ENCODE measurements at places on chromosomes 7 and 10. TPM values are rescaled to one million over a fixed set of nuclear protein-coding genes. Genes with fewer than 3 reads are reported as not detected.
A peak's percentile ranks its signal among the peaks of the same experiment; 100 is the strongest.

ZCCHC24 gene
- total RNA-seq, result 10.7 TPM

ATG9B gene
- total RNA-seq, result not detected

SPDYE5 gene
- not detected for total RNA-seq

ZNF727 gene
- total RNA-seq, result not detected

ZNF503 gene
- 10.6 TPM for total RNA-seq

SPDYE2B gene
- total RNA-seq, result not detected

NODAL gene
- not detected for total RNA-seq

SPDYE8 gene
- total RNA-seq, result not detected

ADARB2 gene
- total RNA-seq, result 0.38 TPM

OPN1SW gene
- total RNA-seq, result not detected

PLXDC2 gene
- 21.8 TPM for total RNA-seq

SLC16A12 gene
- 0.50 TPM for total RNA-seq

TUBB8 gene
- total RNA-seq, result not detected

- DNase-seq, result no peak
These were observed 58.6 kb downstream of the SND1 start for GRCh38 chr7:127710635-127711034.

- no peak for DNase-seq
These were observed 24.2 kb upstream of the UNC5B start for GRCh38 chr10:71188201-71188600.

GRCh38 chr7:21355406-21355874 is 72.4 kb upstream of the SP4 start:
- DNase-seq, result no peak

- no peak for DNase-seq
These were observed 438.7 kb downstream of the LRMDA start for GRCh38 chr10:75870039-75870645.

GRCh38 chr10:127115100-127115499 is 81.3 kb downstream of the INSYN2A start:
- no peak for DNase-seq

GRCh38 chr7:74023092-74023536 is 4.9 kb upstream of the ELN start:
- DNase-seq, result peak; percentile 81

GRCh38 chr10:62803724-62804355 is 680 bp upstream of the ADO start:
- no peak for DNase-seq

GRCh38 chr10:35517431-35518181 is 87.5 kb upstream of the GJD4 start:
- no peak for DNase-seq

- DNase-seq, result no peak
These were observed 131.0 kb upstream of the DNAJB12 start for GRCh38 chr10:72485701-72486100.

DNA sequence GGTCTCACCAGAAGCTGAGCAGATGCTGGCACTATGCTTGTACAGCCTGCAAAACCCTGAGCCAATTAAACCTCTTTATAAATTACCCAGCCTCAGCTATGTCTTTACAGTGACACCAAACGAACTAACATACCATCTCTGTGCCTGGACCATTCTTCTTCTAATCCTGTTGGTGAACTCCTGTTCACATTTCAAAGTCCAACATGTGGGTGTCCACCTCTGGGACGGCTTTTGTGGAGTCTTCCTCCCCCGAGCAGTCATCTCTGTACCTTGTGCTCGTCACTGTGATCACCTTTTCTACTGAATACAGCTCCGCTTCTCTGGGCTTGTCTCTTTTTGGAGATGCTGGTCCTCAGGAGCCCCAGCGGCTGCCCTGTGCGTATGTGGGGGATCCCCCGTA is 7.4 kb upstream of the ESYT2 start:
- no peak for DNase-seq

- no peak for DNase-seq
These were observed 100.2 kb downstream of the PTPRE start for GRCh38 chr10:128007056-128007455.

DNA sequence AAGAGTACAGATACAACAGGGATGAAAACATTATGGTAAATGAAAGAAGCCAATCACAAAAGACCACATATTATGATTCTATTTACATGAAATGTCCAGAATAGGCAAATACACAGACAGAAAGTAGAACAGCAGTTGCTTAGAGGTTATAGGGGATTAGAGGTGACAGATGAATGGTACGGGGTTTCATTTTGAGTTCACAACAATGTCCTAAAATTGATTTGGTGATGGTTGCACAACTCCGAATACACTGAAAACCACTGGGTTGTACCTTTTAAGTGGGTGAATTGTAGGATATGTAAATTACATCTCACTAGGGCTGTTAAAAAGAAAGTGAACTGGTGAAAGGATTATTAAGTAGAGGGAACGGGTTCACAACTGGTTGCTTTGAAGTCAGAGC is 76.3 kb upstream of the MRLN start:
- no peak for DNase-seq

GRCh38 chr10:102410429-102411073 is 8.0 kb downstream of the PSD start:
- DNase-seq, result no peak

- no peak for DNase-seq
These were observed 122.6 kb downstream of the POU6F2 start for GRCh38 chr7:39100270-39100669.

- DNase-seq, result no peak
These were observed 755.1 kb upstream of the COBL start for GRCh38 chr7:52071744-52072143.

DNA sequence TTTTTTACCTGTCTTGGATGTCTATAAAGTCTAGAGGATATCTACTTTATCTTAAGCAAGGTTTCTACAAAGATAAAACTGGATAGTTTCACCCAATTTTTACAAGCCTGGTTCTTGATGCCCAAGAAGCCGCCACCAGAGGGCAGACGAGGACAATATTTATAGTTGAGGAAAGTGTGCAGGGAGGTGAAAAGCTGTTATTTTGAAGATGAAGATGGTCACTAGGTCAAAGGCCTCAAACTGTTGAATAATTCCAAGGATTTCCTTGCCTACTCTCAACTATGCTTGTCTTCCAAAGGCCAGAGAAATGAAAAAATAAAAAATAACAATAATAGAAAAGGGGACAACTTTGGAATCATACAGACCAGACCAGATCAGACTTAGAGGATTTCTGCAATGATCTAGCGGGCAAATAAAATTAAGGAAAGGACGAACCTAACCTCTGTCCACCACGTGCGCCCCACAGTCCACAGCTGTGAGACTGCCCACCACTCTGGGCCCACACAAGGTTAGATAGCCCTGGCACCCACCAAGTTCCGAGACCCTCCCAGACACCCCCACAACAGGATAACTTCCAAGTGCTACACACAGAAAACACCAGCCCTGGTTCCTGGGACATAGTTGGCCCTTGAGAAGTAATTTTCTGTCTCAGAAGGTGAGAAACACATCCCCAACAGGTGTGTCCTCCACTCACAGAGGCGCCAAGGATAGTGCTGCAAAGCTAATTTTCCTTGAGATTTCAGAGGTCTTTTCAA is 2.8 kb downstream of the PKD1L1 start:
- peak; percentile 65 for DNase-seq

DNA sequence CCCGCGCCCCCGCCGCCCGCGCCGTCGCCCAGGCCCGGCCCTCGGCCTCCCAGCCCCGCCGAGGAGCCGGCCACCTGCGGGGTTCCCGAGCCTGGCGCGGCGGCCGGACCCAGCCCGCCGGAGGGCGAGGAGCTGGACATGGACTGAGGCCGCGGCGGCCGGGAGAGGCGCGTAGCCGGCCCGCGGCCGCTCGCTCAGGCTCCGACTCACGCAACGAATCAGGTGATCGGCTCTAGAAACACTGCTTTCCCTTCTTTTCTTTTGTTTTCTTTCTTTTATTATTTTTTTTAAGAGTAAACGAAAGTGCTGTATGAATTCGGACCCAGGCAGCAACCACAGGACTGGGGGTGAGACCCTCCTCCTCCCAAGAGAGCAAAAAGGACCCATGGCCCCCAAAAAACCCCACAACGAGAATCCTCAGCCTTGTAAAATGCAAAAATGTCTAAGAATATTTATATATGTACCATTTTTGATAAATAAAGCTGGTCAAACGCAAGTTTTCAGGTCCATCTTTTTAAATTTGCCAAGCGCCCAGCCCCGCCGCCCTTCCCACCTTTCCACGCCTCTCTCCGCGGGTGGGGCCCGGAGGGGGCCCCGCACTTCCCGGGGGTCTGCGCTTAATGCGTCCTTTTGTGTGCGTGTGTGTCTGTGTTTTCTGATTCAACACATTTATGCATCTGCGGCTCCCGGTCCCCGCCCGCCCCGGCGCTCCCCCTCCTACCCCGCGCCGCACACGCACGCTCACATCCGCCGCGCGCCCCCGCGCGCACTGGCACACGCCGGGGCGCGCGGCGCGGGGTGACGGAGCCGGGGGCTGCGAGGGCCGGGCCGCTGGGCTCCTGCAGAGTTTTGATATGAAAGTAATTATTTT is 4.4 kb downstream of the UNCX start:
- no peak for DNase-seq

GRCh38 chr10:52756966-52757365 is 15.6 kb downstream of the MBL2 start:
- DNase-seq, result no peak

DNA sequence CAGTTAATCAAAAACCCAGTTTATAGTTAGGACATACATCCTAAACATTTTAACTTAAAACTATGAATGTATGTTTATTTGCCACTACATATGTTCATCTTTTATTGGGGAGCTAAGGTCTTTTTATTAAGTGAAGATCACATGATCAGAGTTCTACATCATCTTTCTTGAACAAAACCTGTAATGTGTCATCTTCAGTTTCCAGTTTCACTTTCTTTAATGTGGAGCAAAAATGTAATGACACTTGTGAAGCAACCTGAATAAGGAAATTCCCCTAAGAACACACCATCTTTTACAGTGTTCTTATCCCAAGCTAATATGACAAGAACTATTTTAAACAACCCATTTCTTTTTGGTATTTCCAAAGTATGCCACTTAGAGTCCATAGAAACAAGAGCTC is 166.7 kb upstream of the BET1 start:
- DNase-seq, result no peak

GRCh38 chr10:115977855-115978254 is 295.2 kb downstream of the GFRA1 start:
- no peak for DNase-seq

GRCh38 chr10:70477661-70478162 is 855 bp upstream of the PALD1 start:
- peak; percentile 74 for DNase-seq

- DNase-seq, result no peak
These were observed 58.8 kb upstream of the MAGI2 start for GRCh38 chr7:79512261-79512660.

DNA sequence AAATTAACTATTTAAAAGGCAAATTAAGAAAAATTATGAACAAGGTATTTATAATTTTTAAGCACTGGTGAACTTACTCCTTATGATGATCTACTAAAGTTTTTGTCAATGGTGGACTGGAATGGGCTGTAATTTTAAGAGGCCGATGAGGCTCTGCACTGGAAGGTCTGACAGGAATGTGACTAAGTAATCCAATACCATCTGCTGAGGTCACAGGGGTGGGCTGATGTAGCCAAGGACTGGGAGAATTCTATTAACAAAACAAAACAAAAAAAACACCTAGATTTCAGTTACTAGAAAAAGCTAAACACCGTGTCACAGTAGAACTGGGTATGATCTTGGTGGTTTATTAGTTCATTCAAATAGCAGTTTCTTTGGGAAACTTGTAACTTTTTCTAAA is 75.9 kb downstream of the NRBF2 start:
- no peak for DNase-seq

DNA sequence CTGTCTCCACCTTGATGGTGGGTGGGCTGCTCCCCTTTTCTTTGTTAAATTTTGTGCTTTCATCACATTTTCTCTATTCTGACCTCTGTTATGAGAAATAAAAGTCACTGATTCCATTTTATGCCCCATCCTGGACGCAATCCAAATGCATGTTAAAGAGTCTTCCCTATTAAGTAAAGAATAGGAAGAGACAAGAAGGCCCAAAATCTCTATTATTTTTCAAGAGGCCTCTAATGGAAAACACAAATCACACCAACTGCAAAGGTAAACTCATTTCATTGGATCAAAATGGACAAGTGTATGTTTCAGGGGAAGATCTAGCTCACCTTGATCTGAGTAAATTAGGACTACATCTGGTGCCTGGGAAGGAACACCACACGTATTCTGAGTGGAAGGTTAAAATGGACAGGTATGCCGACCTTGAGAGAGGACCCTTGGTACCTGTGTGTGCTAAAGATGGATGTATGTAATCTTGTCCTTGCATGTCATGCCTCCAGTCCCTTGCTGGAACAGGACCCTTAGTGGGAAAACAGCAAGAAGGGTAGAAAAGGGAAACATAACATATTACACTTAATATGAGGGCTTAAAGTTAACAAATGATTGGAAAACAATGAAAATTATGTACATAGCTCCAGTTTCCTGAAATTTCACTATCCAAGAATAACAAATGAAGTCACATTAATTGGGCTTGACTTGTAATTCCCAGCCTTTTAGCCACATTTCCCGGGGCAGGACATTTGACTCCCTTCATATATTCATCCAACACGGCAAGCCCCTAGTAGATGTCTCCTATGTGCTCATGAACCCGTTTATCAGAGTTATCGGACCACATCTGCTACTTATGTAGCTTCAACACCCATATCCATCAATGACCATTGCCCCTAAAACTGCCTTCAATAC is 7.6 kb downstream of the IFIT2 start:
- no peak for DNase-seq

DNA sequence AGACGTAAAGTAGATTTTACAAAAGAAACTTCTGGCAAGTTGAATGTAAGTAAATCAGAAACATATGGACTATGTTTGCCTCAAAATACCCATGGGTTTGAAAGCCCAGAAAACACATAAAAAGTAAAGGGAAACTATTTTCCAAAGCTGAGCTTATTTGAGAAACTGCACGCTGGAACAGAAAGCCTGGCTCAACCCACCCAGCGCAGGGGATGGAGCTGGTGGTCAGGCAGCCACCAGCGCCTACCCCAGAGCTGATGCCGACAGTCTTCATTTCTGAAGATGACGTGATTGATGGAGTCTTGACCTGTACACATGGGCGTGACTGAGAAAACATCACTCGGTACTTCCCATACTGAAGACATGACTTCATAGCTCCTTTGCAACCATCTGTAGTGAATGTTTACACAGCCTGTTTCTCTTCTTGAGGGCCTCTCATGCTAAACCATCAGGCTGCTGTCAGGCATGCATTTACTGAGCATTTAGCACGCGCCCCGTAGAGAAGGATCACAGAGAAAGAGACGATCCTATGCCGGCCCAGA is 232.6 kb upstream of the AUTS2 start:
- DNase-seq, result peak; percentile 35

GRCh38 chr10:49187950-49188761 is at the start of gene TMEM273:
Gene TMEM273 (minus strand): TSS chr10:49188391. CDS start chr10:49188336, 55 bp downstream.
- DNase-seq, result no peak

DNA sequence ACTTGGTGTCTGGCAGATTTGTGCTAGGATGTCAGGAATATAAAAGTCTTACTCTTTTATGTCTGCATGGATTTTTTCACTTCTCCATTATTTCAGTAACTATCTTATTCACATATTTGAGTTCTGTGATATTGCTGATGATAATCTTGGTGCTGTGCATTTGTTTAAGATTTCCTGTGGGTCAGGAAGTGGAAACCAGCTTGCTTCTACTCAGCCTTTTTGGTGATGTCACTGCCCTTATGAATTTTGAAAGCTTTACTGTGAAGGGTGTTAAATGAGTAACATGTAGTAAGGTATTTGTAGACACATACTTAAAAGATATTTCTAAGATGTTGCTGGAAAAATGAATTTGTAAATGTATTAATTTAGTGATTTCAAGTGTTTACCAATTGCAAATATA is 69.5 kb upstream of the VOPP1 start:
- no peak for DNase-seq
